Activated naive CD4-positive, alpha-beta T cell (primary cell): ENCODE measurements at places on chromosomes 11 and 22.

DNA sequence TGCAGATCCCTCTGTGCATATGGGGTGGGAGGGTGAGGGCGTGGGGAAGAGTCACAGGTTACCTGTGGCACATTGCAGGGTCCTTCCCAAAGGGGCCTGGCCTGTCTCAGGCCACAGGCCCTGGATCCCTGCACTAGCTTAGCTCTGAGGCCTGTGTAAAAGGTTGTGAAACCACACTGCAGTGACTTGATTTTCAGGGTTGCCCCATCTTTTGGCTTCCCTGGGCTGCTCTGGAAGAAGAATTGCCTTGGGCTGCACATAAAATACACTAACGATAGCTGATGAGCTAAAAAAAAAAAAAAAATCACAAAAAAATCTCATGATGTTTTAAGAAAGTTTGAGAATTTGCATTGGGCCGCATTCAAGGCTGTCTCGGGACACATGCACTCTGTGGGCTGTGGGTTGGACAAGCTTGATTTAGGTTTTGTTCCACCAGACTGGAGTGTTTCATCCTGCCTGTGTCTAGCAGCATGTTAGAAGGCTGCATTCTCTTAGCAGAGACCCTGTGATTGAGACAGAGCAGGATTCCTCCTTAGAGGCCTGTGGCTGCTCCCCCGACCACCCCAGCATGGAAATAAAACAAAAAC, 35.9 kb upstream of the TREH start:
- DNase-seq = no peak

DNA sequence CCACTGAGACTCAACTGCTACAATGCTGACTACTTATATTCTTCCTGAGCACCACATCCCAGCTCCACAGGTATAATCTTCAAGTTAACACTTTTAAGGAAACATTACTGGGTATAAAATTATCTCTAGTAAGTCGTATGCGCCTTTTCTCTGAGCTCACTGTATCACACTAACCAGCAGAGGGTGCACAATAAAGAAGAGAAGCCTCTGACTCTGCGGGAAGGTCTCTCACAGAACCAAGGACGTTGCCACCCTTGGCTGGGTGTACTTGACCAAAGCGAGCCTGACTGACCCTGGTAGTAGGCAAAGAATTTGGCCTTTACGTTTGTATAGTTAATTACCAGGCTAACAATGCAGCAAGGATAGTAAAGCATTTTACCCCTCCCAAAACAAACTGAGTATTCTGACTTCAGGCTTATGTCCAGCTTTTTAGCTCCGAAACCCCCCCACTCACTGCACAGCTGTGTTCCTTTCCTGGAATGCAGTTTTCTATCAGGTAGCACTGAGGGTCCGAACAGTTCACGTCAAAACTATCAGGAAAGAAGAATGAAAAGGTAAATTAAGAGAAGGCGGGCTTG, at the start of gene BTBD18:
Gene BTBD18 (minus strand): TSS at position 144 of the 578 bp plus-strand sequence. CDS start 631 bp downstream, outside the sequence.
- no peak for DNase-seq

DNA sequence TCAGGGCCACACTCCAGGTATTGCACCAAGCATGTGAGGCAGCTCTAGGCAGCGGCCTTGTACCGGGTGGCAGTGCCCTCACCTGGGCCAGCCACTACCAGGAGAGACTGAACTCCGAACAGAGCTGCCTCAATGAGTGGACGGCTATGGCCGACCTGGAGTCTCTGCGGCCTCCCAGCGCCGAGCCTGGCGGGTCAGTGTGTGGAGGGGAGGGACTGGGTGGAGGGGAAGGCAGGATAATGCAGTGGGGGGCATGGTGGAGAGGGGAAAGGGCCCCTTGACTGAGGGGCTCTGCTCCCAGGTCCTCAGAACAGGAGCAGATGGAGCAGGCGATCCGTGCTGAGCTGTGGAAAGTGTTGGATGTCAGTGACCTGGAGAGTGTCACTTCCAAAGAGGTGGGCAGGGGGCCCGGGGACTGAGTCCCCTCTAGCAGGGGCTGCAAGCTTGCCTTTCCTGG, 4.2 kb downstream of the SSH3 start:
- DNase-seq = no peak

DNA sequence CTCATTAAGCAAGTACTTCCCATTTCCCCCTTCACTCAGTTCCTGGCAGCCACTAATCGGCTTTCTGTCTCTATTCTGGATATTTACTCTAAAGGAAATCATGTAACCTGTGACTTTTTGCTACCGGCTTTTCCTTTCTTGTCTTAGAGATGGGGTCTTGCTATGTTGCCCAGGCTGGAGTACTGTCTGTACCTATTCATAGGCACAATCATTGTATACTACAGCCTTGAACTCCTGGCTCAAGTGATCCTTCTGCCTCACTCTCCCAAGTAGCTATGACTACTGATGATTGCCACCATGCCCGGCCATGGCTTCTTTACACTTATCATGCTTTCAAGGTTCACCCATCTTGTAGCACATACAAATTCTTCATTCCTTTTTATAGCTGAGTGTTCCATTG, 12.4 kb downstream of the SLC25A17 start:
- no peak for DNase-seq

- DNase-seq = no peak
Observed at GRCh38 chr11:122813176-122813893, 25.0 kb upstream of the CRTAM start.

GRCh38 chr22:22893077-22893805, 5.6 kb downstream of the IGLL5 start:
- DNase-seq = no peak

DNA sequence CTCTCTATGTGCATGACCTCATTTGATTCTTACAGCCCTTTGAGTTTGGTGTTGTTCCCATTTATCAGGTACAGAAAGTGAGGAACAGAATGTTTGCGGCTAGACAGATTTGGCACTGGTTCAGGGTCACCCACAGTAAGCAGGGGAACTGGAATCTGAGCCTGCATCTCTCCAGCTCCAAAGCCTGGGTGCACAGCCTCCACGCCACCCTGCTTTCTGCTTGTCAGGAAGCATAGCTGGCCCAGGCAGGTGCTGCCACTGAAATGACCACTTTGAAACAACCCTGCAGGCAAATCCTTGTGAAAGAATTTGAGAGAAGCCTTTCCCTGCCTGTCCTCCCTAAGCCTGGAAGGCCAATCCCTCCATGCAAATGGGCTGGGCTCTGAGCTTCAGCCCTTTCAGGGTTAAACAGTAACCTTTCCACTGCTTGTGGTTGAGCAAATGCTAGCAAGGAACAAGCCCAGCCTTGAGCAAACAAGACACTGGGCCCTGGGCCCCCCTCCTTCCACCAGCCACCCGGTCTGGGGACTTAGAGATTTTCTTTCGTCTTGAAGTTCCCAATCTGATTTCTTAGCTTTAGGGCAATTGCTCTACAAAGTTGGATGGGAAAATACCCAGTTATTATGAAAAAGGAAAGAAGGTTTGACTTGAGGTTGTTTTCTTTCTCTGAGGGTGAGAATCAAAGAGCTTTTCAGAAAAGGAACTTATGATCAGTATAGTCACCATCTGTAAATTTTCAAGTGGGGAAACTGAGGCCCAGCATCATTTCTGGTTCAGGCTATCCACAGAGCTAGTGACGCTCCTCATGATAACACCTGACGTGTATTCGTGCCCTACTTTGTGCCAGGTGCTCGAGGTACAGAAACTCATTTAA, 19.4 kb downstream of the EHF start:
- no peak for DNase-seq
